NCI-H446 treated with DMSO at 0.1 percent for 48 hours (cell line): ENCODE measurements at places on chromosomes 12 and 14.

DNA sequence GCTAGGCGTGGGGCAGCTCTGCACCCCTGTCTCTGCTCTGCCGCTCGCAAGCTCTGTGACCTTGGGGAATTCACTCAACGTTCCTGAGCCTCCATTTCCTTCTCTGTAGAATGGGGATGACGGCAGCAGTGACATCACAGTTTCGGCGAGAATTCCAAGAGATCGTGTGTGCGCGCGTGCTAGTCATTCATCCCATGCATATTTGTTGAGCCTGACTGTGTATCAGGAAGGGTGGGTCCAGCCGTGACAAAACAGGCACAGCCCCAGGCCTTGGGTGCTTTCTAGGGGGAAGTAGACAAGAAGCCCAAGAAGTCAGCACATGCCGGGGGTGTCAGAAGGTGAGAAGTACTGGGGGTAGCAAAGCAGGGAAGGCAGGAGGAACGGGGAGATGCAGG lies 145.6 kb upstream of the NCOR2 start:
- no peak for DNase-seq

GRCh38 chr12:6936636-6937480 lies 6.8 kb upstream of the RNU7-1 start:
- no peak for DNase-seq

DNA sequence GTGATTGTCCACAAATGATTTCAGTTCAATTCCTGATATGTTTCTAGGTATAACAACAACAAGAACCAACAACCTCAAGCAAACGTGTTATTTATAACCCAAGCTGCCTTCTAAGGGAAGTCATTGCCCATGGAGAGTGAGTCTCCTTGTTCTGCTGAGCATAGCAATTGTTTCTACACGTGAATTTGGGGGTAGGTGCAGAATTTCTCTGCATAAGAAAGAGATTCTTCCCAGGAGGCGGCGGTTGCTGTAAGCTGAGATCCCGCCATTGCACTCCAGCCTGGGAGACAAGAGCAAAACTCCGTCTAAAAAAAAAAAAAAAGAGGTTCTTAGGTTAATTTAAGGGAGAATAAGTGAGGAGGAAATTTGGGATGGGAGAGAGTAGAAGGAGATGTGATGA lies 226.5 kb upstream of the PELI2 start:
- DNase-seq, result no peak

DNA sequence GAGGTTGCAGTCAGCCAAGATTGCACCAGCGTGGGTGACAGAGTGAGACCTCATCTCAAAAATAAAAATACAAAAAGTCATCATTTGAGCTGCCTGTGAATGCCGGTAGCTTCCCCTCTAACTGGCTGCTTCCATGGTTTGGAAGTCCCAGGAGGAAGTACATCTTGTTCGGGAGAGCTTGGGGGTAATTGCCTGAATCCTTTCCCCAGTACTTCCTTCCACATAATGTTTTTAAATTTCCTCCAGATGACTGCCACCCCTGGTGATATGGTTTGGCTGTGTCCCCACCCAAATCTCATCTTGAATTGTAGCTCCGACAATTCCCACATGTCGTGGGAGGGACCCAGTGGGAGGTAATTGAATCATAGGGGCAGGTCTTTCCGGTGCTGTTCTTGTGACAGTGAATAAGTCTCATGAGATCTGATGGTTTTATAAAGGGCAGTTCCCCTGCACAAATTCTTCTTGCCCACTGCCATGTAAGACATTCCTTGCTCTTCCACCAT lies 87.2 kb downstream of the SPRING1 start:
- no peak for DNase-seq

DNA sequence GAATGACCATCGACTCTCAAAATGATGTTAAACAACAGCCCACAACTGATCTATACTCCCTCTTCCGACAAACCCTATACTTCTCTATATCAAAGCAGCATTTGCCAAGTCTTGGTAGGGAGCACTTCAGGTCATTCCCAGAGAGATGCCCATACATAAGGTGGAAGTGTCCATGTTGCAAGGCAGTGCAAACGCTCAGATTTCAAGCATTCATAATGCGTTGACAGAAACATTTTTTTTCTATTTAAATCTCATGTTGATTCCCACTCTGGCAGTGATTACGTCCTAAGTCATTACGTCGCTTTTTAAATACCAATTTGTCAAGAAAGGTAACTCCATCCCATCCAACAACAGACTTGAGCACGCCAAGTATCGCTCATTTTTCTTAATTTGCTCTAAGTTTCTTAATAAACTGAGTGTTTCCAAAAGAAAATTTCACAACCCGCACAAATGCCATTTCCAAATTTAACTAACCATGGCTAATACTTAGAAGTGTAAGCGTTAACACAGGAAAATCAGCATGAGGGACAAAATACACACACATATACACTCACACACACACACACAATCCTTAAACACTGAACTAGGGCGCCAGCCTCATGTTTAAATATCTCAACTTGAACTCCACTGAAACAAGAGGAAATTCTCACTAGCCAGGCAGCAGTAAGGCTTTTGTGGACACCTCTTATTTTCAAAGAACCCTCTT lies 1.1 kb downstream of the GXYLT1 start:
- DNase-seq, result no peak

DNA sequence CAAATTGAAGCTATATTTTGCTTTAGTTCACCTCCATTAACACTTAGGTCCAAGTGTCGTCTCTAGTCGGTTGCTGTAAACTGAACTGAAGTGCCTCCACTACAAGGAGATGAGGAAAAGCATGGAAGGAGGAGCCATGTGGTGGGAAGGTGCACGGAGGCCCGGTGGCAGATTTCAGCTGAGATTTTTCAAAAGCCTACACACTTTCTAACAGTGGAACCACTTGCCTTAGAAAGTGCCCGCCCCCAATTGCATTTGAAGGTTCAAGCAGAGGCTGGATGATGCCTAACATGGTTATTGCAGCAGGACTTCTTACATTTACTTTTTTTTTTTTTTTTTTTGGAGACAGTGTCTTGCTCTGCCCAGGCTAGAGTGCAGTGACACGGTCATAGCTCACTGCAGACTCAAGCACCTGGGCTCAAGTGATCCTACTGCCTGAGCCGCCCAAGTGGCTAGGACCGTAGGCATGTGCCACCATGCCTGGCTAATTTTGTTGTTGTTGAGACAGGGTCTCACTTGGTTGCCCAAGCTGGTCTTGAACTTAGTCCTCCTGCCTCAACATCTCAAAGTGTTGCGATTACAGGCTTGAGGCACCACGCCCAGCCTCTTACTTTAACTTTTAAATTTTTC lies 27.6 kb downstream of the EML1 start:
- no peak for DNase-seq

- DNase-seq, result no peak
Observed at GRCh38 chr12:118495296-118495695, 118.9 kb downstream of the SUDS3 start.

- no peak for DNase-seq
Observed at GRCh38 chr12:107514887-107515445, 170.6 kb upstream of the PWP1 start.

- DNase-seq, result peak; percentile 26
Observed at GRCh38 chr12:80798281-80798680, 81.6 kb downstream of the MYF5 start.

GRCh38 chr14:24673059-24673458 lies 39.1 kb upstream of the GZMB start:
- DNase-seq, result no peak

DNA sequence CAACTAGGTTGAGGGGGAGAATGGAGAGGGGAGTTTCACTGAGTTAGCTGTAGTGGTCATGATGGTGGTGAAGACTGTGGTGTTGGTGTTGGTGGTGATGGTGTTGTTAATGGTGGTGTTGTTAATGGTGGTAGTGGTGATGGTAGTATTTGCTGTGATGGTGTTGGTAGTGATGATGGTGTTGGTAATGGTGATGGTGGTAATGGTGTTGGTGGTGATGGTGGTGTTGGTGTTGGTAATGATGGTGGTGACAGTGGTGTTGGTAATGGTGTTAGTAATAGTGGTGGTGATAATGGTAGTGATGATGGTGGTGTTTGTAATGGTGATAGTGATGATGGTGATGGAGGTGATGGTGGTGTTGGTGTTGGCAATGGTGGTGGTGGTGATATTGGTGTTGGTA lies 9.1 kb downstream of the C1R start:
- no peak for DNase-seq

- no peak for DNase-seq
Observed at GRCh38 chr14:28831126-28831525, 64.5 kb downstream of the FOXG1 start.
